Psoas muscle (tissue), 8 donors: ENCODE measurements at places on chromosomes 13 and 19.

DNA sequence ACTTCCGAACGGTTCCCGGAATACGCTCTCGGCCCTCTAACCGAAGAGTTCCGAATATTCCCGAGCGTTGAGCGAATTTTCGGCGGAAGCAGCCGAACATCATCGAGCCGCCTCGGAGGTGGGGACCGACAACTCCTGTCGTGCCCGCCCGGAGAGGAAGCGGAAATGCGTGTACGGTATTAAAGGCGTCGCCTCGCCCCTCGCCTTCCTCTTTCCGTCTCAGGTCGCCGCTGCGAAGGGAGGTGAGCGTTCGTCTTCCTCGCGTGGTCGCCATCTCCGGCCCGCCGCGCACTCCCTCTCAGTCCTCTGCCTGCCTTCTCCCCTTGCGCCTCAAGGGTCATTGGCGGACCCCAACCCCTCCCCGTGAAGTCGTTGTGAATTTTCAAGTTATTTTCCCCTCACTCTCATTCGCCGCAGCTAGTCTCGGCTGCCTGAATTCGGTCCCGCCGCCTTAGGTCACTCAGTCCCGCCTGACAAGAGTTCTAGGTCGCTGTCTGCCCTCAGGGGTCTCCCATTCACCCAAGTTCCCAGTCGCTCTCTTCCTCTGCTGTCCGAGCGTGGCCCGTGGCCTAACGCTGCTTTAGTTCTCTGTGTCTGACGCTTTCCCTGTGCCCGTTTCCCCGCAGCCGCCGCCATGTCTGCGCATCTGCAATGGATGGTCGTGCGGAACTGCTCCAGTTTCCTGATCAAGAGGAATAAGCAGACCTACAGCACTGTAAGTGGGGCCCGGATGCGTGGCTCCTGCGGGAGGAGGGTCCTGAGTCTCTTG lies at the start of gene RPL28:
TSS of gene RPL28 (plus strand) at position 209 of the 769 bp plus-strand sequence. CDS start at position 635, 426 bp downstream.
- peak; percentile 99 for DNase-seq

GRCh38 chr19:57263244-57263741 lies 17.0 kb upstream of the ZNF460 start:
- no peak for DNase-seq

- peak; percentile 94 for DNase-seq
Observed at GRCh38 chr13:97975848-97976609, 22.6 kb downstream of the IPO5 start.

- DNase-seq = no peak
Observed at GRCh38 chr19:1089891-1090290, 5.3 kb downstream of the POLR2E start.

DNA sequence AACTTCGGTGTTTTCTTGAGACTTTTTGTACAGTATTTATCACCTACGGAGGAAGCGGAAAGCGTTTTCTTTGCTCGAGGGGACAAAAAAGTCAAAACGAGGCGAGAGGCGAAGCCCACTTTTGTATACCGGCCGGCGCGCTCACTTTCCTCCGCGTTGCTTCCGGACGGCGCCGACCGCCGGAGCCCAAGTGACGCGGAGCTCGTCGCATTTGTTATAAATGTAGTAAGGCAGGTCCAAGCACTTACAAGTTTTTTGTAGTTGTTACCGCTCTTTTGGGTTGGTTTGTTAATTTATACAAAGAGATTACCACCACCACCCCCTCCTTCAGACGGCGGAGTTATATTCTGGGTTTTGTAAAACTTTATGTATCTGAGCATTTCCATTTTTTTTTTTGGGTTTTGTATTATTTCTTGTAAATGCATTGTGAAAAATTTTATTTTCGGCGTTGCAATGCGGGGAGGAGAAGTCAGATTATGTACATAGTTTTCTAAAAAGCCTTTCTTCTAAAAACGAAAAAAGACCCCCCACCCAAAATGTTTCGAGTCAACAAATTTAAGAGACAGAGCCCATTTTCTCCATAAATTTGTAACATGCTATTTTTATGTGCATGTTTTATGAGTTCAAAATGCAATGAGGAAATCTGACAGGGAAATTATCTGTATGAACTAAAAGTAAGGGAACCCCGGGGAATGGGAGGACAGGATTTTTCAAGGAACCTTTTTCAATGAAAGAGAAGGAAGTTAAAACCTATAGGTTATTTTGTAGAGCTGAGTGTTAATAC lies 2.3 kb downstream of the SOX1 start:
- DNase-seq = no peak

DNA sequence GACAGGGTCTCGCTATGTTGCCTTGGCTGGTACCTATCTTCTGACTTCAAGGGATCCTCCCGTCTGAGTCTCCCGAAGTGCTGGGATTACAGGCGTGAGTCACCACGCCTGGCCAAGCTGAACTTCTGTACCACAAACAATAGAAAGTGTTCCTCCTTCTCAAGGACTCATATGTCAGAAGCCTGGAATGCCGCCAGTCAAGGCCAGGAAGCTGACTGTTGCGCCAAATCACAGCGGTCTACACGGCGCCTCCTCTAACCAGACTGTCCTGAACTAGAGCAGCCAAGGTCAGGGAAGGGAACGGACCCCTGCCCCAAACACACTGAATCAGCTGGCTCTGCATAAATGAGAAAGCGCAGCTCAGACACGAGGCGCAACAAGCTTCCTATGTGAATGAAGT lies 14.6 kb downstream of the RAB20 start:
- peak; percentile 76 for DNase-seq

DNA sequence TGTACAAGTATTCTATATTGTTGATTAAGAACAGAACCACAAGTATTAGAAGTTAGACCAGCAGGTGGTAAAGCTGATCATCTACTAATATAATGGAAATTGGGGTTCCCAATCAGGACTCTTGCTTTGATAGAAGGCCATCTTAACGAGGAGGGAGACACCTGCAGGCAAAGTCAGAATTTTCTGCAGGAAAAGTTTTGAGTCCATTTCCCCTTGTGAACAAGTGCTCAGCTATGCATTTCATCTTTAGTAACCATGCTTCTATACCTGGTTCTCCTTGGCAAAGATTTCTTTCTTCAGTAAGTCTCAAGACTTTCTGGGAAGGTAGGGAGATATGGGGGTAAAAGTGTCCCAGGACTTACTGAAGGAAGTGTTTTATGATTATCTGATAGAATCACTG lies 36.1 kb upstream of the USPL1 start:
- DNase-seq = no peak

DNA sequence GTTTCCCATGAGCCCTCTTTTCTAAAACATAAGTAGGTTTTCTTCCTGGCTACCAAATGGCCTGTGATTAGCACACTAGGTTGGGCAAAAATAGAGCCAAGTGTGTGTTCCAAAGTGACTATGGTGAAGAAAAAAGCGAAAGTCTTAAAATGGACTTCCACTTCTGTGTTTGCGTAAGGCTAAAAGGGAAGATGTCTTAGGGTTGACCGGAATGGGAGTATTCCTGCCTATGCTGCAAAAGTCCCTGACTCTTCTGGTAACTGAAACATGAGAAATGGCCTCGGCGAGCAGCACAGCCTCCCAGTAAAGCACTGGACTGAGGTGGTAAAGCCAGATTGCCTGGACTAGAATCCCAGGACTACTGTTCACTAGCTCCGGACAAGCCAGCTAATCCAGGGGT lies 2.4 kb upstream of the FPR1 start:
- no peak for DNase-seq

DNA sequence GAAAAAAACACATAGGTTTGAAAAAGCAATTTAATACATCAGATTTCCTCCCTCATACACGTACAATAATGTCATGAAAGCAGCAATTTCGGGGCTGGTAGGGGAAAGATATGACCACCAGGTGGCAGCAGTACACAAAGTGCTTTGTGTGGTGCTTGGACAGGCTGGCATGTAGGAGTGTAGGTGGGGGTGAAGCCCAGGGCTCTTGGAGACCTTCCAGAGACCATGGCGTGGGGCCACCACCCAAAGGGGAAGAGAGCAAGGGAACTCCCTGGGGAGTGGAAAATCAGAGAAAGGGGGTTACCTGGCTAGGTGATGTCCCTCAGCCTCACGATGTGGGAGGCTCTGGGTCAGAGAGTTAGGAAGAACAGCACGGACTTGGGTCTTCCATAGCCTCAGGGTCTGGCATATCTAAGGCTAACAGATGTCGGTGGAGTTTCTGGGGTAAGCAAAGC lies 11.8 kb upstream of the CCNA1 start:
- DNase-seq = no peak

DNA sequence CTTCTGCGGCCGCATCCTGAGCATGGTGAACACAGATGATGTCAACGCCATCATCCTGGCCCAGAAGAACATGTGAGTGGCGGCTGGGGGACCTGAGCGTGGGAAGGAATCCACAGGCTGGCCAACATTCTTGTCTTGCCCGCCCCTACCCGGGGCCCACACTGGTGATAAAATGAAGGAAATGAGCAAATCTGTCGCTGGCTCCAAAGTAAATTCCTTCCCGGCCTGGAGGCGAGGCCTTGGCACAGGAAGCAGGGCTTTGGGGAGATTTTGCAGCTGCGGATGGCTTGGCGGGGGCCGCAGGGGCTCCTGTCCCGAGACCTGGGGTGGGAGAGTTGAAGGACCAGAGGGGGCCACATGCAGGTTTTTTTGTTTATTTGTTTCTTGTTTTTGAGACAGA lies 4.4 kb downstream of the KXD1 start:
- DNase-seq = peak; percentile 66

- no peak for DNase-seq
Observed at GRCh38 chr13:18977857-18978256, 203.8 kb downstream of the TUBA3C start.
